Inflammatory macrophage treated with lipopolysaccharide for 4 hours (primary cell): ENCODE measurements at places on chromosomes 2 and 18.

DNA sequence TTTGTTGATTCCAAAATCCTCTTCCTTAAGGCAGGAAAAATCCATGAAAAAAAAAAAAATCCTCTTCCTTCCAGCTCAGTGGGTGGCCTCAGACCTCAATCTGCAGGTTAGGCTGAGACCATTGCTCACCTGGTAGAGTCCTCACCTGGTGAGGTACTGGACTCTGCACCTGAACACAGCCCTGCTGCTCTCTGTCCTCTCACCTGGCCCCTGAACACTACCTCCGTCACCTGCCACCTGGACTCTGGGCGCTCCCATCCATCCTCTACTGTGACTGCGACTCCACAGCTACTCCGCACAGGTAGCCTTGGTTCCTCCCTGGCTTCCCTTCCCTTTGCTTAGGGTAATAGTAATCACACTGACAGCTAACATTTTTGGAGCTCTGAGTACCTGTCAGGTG, 22.1 kb downstream of the TYMS start:
- no peak for DNase-seq

DNA sequence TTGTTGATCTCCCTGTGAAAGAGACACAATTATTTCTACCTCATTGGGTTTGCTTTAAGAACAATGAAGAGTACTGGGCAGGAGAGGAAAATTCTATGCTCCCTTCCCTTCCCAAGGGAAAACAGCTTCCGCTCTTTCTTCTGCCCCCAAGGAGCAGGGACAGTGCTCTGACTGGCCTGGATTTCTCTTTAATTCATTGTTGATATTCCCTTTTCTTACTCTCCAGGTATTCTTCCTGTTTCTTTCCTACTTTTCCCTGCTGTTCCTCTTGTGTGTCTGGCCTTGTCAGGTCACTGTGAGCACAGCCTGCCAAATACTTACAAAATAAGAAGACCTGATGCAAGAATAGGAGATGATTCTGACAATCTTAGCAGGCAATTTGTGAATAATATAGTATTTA, 49.6 kb upstream of the SPAG16 start:
- DNase-seq = no peak

- DNase-seq = no peak
Observed at GRCh38 chr2:206555721-206556120, 86.6 kb upstream of the FAM237A start.

DNA sequence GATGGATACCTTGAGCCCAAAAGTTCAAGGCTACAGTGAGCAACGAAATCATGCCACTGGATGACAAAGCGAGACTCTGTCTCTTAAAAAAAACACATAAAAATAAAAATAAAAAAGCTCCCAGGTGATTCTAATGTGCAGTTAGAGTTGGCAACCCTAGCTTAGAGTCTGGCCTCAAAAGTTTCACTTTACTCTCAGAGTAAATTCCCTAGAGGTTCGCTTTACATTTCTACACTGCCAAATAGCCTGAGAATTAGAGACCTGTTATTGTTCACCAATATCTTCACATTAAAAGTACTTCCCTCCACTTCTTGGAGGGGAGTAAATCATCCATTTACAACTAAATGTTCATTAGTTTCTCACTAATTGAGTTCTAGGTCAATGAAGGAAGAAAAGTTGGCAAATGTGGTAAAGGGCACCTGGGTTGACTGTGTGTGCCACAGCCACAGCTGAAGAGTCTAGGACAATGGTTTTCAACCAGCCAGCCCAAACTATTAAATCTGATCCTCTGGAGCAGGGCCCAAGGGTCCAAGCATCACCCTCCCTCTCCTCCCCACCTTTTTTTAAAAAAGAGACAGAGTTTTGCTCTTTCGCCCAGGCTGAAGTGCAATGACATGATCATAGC, 15.2 kb upstream of the TMEM37 start:
- no peak for DNase-seq

- DNase-seq = no peak
Observed at GRCh38 chr18:75211626-75211952, 992 bp downstream of the TSHZ1 start.

DNA sequence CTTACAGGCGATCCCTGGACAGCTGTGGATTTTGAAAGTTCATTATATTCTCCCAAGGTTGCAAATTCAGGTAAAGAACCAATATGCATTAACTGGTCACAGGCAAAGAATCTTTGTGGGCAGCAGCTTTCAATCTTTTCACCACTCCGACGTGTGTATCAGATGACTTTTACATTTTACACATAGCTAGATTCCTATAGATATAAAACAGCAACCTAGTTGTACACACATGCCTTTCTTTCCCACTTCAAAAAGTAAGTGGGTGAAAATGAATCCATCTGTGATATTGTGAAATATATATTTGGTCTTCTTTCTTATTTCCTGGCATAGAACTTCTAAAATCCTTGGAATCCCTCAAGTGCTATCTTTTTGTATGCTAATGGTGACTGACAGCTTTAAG, 72.5 kb downstream of the SCG2 start:
- DNase-seq = no peak

DNA sequence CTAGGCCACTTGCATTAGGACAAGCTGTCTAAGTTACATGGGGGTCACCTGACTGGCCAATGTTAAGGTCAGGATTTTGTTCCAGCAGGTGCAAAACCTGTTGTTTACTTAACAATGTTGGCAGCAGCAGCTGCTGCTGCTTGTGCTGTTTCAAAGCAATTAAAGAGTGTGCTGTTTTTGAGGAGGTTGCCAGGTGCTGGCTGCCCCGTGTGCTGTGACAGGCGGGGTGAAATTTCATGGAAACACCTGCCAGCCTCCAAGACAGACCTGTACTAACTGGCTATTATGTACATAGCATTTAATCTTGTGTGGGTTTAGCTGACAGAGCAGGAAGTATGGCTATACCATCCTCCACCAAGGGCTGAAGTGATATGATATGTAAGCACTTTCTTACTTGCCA, 224.9 kb downstream of the ASXL3 start:
- no peak for DNase-seq

DNA sequence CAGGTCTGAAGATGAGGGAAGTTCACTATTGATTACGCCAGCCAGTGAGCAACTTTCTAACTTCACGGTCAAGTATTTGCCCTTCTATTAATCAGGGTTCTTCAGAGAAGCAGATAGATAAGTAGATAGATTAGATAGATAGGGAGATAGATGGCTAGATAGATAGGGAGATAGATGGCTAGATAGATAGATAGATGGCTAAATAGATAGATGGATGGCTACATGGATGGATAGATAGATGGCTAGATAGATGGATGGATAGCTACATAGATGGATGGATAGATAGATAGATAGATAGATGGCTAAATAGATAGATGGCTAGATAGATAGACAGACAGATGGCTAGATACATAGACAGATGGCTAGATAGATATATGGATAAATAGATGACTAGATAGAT, 4.8 kb upstream of the INPP5D start:
- no peak for DNase-seq

- DNase-seq = no peak
Observed at GRCh38 chr2:230872968-230873660, 8.4 kb downstream of the ITM2C start.

DNA sequence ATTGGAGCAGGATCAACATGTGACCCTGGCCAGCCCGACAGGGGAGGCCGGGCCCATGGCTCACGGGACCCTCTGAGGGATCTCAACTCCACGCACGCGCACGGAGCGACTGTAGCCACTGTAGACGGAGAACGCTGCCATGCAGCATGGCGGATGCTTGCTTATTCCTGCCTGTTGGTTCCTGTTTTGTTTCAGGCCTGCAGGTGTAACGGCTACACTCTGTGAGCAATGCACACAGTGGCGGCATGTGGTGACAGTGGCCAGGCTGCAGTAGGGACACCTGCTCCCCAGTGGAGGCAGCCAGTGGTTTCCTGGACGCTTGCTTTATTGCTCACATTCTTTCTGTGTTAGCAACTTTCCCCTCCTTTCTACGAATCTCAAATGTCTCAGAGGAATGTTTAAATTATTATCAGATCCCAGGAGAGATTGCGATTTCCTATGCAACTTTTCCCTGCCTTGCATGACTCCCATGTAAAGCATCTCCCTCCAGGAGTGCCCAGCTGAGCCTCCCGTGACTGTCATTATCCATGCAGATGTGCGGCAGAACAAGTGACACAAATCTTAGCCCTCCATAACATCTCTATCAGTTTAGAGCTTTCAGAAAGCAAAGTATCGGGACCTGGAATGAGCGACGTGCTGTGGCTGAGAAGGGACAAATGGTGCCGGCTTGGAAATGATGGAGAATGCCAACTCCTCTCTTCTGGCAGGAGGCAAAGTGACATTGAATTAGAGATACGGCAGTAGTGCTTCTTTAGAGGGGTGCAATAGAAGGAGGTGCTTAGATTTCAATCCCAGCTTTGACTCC, 209.7 kb downstream of the ASB1 start:
- DNase-seq = no peak

GRCh38 chr2:230930928-230931555, 6.0 kb upstream of the GPR55 start:
- DNase-seq = no peak

DNA sequence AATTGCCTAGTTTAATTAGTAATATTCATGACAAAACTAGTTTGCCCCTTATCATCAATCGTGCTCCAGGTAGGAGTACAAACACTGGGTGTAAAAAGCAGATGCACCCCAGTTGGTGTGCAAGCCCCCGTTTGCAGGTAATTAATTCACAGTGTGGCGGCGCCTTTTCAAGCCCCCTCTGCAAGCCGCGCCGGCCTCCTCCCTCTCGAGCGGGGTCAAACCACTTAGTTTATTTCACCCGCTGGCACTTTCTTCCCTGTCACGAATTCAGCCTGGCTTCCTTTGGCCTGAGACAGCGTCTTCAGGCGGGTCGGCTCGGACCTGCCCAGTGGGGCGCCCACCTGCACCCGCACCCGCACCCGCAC, 64.7 kb upstream of the MAPRE2 start:
- no peak for DNase-seq
